Uterine smooth muscle cell (primary cell): ENCODE measurements at places on chromosomes 6 and 20. TPM values are rescaled to one million over a fixed set of nuclear protein-coding genes. Genes with fewer than 3 reads are reported as not detected.

OXT gene
- total RNA-seq, result not detected in 2 replicates

PMEPA1 gene
- total RNA-seq, result under 0.01 and 1.00 TPM in 2 replicates

CNR1 gene
- under 0.01 TPM in 1 of 2 replicates, not detected in the other for total RNA-seq

ETV7 gene
- 0.12 and 0.22 TPM in 2 replicates for total RNA-seq

SMOC2 gene
- not detected in 2 replicates for total RNA-seq

HSF2 gene
- total RNA-seq, result 44.5 and 46.6 TPM in 2 replicates

BMP7 gene
- not detected in 2 replicates for total RNA-seq

PLEKHG1 gene
- total RNA-seq, result 1.3 and 2.0 TPM in 2 replicates

DEFB132 gene
- not detected in 2 replicates for total RNA-seq

LY6G6D gene
- total RNA-seq, result not detected in 2 replicates
